ENCODE measurements at places on chromosomes 12 and 14.

GRCh38 chr12:48183091-48183875 is at the start of gene CCDC184:
CCDC184 (plus strand) TSS chr12:48183644; CDS start chr12:48184123, 479 bp downstream.
- peaks cover 12% of the 10 kb centered on the region for H3K27me3 ChIP-seq
- DNase-seq = peak; percentile 24
- no peaks in the 10 kb centered on the region for H3K36me3 ChIP-seq
- H3K4me1 ChIP-seq = peaks cover 5% of the 10 kb centered on the region
- H3K4me3 ChIP-seq = peak within 1 kb of the TSS; percentile 83

DNA sequence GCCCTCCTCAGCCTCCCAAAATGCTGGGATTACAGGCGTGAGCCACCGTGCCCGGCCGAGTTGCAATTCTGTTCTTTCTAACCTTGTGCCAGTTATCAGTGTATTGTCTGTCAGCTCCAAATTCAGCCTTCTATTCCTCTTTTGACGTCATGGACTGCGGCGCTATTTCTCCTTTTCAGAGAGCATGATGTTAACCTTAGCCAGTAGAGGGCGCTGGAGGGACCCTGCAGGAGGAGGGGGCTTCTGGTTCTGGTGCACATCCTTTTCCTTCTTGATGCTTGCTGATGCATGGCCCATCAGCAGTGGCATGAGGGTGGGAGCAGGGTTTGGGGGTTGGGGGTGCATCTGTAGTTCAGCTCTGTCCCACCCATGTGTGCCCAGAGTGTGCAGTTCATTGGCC is 179.3 kb upstream of the RMST start:
- DNase-seq = no peak
- H3K27me3 ChIP-seq = no peaks in the 10 kb centered on the region
- no peaks in the 10 kb centered on the region for H3K36me3 ChIP-seq
- H3K4me3 ChIP-seq = no peak overlapping the region
- no peak overlapping the region for H3K27ac ChIP-seq
- no peaks in the 10 kb centered on the region for H3K4me1 ChIP-seq

DNA sequence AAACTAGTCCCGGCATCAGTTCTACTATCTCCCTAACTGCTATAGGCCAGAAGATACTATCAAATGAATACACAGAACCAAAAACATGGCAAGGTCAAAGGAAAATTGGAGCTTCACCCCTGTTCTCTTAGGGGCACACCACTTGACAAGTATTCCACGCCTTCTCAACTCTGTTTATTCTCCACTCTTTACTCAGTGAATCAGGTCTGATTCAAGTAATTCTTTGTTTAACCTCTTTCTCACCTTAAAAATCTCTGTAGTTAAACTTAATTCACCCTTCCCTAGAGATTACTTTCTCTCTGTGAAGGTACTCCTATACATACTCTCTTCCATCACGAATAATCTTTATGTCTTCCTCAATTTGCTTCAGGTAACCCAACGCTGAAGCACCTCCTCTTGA is 248.9 kb downstream of the MED13L start:
- no peak overlapping the region for H3K27ac ChIP-seq
- no peak overlapping the region for H3K4me3 ChIP-seq
- no peaks in the 10 kb centered on the region for H3K27me3 ChIP-seq
- H3K4me1 ChIP-seq = no peaks in the 10 kb centered on the region
- no peaks in the 10 kb centered on the region for H3K36me3 ChIP-seq

DNA sequence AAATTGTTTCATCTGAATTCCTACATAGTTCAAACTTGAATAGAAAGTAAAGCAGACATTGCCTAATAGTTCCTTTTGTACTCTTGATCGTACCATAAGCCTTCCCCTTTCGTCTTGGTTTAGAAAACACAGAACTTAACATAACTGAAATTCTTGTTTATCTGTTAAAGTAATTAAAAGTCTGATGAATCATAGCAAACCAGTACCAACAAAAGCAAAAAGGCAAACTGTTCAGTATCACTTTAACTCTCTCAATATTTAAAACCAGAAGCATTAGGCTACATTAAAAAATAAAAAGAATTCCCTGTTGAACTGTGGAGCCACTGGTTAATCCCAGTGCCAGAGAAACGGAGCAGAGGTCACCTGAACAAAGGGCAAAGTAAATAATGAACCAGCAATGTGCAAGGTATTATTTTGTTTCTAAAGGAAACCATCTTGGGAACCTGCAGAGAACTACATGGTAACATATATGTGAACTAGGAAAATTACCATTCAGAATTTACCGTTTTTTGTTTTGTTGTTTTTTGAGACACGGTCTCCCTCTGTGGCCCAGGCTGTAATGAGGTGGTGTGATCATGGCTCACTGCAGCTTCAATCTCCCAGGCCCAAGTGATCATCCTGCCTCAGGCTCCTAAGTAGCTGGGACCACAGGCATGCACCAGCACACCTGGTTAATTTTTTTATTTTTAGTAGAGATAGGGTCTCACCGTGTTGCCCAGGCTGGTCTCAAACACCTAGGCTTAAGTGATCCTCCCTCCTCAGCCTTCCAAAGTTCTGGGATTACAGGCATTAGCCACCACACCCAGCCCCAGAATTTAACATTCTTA is 17.1 kb upstream of the HIGD1C start:
- H3K27me3 ChIP-seq = no peaks in the 10 kb centered on the region
- H3K4me1 ChIP-seq = no peaks in the 10 kb centered on the region
- DNase-seq = no peak
- H3K36me3 ChIP-seq = no peaks in the 10 kb centered on the region

GRCh38 chr12:52041695-52042123 is 9.5 kb upstream of the NR4A1 start:
- H3K4me1 ChIP-seq = peaks cover 15% of the 10 kb centered on the region
- H3K36me3 ChIP-seq = no peaks in the 10 kb centered on the region
- DNase-seq = no peak
- no peak overlapping the region for H3K4me3 ChIP-seq
- no peaks in the 10 kb centered on the region for H3K27me3 ChIP-seq
